CD4-positive, alpha-beta memory T cell (primary cell): ENCODE measurements at places on chromosomes 16 and 17.

GRCh38 chr16:86545954-86546637 lies 8.9 kb downstream of the MTHFSD start:
- DNase-seq = no peak

GRCh38 chr16:57469917-57470470 lies 7.5 kb downstream of the POLR2C start:
- no peak for DNase-seq

- DNase-seq = no peak
Measured at GRCh38 chr16:88924834-88925539, 52.0 kb downstream of the CBFA2T3 start.

DNA sequence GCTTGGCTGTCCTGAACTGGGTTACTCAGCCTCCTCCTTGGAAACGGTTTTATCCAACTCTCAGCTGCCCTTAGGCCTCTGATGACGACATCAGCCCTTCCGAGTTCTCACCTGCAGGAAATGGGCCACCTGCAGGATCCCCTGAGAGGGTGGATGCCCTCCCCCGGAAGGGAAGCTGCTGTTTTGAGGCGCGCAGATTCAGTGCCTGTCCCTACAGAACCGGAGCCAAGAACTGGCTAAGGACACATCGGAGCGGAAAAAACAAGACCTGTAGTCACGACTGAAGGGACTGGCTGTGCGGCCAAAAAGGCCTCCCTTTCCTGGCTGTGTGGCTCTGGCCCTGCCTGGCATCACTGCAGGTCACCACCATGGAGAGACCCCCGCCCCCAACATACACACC lies 11.7 kb upstream of the C16orf95 start:
- DNase-seq = no peak

- no peak for DNase-seq
Measured at GRCh38 chr17:50558941-50559614, 1.4 kb upstream of the CACNA1G start.

- DNase-seq = no peak
Measured at GRCh38 chr16:11183035-11183812, 72.8 kb downstream of the SOCS1 start.

- DNase-seq = peak; percentile 40
Measured at GRCh38 chr17:44187131-44187899, 543 bp downstream of the TMUB2 start.
